ENCODE measurements at places on chromosomes 16 and 17.

GRCh38 chr17:79008666-79009387 is 737 bp downstream of the CANT1 start:
- no peak for DNase-seq

DNA sequence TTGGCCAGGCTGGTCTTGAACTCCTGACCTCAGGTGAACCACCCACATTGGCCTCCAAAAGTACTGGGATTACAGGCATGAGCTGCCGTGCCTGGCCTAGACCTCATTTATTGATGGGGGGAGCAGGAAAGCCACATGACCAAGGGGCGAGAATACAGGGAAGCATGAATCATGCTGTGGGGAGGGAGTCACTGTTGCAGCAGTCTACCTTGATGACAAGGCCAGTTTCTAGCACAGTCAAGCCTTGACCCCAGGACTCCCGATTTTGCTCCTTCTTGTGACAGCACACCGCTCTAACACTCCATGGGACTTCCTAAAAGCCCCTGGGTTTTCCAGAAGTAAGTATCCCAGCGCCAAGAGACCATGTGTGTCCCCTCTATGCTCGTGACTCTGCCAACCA is 42.9 kb upstream of the IRF8 start:
- no peak for DNase-seq

- DNase-seq, result no peak
Observed at GRCh38 chr16:87543436-87544191, 50.8 kb upstream of the ZCCHC14 start.

GRCh38 chr17:57874434-57875289 is 24.8 kb upstream of the MRPS23 start:
- DNase-seq, result no peak

GRCh38 chr17:70171159-70171558 is 1.8 kb downstream of the KCNJ2 start:
- DNase-seq, result no peak

GRCh38 chr16:22217890-22218730 is 12.0 kb downstream of the EEF2K start:
- no peak for DNase-seq

- no peak for DNase-seq
Observed at GRCh38 chr16:53775821-53776431, 72.0 kb downstream of the FTO start.

DNA sequence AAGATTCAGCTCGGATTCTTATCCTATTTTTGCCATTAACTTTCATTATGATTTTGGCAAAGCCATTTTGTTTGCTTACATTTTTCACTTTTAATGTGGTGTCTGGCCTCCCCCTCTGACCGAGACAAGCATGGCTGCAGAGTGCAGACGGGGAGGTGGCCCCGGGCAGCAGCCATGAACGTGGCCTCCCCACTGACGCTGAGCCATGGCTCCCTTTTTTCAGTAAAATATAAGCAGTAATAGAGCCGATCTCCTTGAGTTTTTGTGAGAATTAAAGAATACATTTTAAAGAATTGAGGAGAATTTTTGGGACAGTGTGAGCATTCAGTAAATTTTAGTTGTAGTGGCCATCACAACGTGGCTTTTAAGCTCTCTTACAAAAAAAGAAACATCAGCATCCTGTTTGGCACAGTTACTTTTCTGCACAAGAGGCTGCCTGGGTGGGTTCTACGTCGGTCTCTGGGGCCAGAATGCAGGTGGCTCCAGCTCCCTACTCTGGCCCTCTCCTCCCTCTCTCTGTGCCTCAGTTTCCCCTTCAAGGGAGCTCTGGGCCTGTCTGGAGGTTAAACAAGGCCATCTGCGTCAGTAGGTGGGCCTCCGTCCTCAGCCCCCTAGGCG is 68.8 kb upstream of the ZNF750 start:
- no peak for DNase-seq

DNA sequence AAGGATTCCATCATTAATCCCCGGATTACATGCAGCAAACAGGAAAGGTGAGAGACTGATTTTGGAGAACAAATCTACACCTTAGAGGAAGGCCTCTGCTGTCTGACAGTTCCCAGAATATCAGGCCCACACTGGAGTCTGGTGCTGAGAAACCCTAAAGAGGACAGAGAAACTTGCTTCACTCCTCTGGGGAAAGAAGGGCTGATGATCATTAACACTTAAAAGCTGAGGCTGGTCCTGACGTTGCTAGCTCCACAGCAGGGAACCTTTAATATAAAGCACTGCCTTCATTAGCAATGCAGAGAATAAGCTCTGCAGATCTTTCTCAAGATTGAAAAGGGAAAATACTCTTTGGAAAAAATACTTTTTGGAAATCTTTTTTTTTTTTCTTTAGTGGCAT is 1472.4 kb upstream of the GOT2 start:
- no peak for DNase-seq

- DNase-seq, result no peak
Observed at GRCh38 chr17:5730373-5730772, 146.1 kb upstream of the NLRP1 start.

DNA sequence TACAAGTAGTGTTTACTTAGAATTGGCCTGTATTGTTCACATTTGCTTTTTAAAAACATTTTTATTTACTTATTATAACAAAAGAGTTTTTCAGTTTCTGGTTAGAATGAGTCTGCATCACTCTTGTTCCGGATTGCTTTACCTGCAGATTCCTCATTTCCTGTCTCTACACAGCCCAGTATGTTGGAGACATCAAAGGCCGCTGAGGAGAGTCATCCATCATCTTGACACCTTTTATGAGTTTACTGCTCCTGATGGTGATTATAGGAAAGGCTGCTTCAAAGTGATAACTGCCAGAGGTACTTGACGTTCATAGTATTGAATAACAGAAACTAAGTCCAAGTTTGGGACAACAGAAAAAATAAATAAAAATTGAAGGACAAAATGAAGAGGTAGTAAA is 490.5 kb upstream of the CA10 start:
- DNase-seq, result no peak

GRCh38 chr16:57993897-57994296 is 6.6 kb downstream of the ZNF319 start:
- DNase-seq, result no peak

DNA sequence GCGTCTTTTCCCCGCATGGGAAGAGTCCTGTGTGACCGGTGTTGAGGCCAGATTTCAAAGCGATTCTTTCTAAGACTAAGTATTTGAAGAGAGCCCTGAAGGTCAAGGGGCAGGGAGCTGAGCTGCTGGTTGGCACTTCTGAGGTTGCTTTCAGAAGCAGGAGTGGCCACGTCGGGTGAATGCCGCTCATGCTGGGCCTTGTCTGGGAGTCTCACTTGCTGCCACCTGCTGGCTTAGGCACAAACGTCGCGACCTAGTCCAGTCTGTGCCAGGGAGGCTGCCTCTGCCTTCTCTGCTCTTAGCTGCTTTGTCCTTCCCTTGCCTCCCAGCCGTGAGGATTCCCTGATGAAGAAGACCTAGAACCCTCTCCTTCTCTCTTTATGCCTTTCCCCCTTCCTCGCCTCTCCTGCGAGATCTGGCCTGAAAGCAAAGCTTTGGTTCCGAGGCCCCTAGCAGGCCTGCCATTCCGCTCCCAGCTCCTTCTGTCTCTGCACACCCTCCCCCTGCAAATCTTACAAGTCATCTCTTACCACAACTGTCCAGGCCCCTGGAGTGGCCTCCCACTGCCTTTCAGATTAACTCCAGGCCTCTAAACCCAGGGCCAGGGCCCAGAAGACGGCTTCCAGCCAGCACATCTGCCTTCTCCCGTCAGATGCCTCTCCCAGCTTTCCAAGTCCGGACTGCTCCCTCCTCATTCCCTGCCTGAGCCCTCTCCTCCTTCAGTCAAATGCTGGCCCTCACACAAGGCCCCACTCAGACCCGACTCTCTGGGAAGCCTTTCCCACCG is 11.4 kb downstream of the CTNS start:
- DNase-seq, result no peak

GRCh38 chr16:24499193-24499814 is 40.1 kb upstream of the RBBP6 start:
- no peak for DNase-seq

DNA sequence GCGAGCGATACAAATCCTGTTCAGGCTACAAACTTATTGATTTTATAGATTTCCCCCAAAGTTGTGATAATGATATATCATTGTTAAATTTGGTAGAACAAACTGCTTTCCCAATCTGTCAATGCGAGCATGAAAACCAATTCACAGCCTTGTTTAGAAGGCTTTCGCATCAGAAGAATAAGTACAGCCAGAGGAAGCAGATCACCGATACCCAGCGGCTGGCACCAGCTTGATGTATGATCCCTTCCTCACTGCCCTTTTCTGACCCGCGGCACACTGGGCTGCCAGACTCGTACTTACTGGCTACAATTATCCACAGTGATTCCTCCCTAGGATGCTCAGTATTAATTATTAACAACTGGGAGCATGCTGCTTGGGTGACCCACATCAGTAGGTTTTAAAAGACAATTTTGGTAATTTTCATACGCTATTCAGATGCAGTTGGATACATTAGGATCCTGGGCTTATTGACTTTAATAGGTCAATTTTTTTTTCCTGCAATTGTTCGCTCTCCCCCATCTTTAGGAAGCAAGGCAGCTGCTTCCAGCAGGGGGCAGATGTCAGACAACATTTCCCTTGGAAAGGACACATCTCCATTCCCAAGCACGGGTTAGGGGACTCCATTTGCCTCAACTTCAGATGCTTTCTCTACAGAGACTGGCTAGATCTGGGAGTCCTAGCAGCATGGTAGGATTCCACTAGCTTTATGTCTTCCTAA is 582.7 kb upstream of the PSMD7 start:
- no peak for DNase-seq

Data from esophagus squamous epithelium (tissue), 5 donors.